Non-pigmented ciliary epithelial cell (primary cell): ENCODE measurements at places on chromosomes 16 and 17.

- DNase-seq: no peak
These were observed 13.0 kb downstream of the C16orf87 start for GRCh38 chr16:46817961-46818360.

DNA sequence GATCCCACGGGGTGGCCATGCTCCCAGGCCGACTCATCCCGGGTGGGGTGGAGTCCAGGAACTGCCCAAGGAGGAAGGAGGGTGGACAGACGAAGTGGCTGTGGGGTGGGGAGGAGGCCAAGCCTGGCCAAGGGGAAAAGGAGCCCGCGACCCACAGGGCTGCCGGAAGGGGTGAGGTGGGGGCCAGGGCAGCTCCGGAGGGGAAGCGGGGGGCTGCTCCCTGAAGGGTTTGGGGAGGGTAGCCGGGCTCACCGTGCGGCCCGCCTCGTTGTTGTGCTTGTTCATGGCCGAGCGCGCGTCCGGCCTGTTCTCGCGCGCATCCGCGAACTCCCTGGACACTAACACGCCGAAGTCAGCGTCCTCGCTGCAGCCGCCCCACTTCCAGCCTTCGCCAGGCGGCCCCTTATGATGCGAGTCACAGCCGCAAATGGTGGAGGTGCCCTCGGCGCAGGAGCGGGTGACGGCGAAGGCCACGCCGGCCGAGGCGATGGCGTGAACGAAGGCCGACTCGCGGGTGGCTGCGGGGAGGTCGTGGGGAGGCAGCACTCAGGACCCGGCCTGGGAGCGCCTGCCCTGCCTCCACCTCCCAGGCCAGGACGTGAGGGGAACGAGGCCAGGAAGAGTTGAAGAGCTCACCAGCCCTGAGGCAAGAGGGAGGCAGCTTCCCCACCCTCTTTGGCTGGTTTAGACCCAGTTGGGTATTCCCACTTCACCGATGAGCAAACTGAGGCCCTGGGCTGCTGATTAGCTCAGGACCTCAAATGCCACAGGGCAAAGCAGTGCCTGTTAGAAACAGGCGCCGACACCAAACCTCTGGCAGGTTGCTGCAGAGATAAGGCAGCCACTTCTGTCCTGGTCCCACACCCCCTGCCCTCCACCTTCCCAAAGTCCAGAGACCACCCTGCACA, 48.7 kb downstream of the WNT3 start:
- DNase-seq: no peak

DNA sequence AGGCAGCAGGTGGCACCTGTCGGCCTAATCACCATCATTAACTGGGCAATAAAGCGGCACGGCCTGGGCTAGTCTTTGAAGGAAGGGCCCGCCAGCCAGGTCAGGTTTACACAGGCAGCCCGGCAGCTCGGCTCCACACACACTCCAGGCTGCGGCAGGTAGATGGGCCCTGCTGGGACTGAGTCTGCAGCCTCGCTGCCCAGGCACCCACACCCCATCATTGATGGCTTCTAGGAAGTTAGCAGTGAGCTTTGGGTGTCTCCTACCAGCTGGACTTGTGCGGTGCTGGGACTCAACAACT, 6.8 kb upstream of the FOXN1 start:
- DNase-seq: no peak

GRCh38 chr17:17109907-17110306, 67.7 kb downstream of the MPRIP start:
- no peak for DNase-seq

GRCh38 chr16:60674241-60674640, 1362.0 kb downstream of the CDH8 start:
- no peak for DNase-seq

DNA sequence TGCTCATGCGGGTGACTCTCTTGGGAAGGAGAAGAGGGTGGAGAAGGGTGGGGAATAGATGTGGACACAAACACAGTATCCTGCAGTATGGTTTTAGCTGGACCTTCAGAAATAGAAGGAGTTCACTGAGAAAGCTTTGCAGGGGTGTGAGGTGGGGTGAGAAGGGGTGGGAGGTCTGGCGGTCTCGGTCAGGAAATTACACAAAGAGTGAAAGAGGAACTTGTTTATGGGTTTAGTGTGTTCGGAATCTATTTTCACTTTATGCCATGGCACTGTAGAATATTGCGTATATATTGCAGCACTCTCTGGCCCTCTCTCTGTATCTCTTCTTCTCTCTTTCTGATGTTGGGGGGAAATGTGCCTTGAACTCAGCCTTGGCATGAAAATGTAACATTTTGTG, 148.2 kb upstream of the GOT2 start:
- no peak for DNase-seq
